ENCODE measurements at places on chromosomes 3 and 15.

DNA sequence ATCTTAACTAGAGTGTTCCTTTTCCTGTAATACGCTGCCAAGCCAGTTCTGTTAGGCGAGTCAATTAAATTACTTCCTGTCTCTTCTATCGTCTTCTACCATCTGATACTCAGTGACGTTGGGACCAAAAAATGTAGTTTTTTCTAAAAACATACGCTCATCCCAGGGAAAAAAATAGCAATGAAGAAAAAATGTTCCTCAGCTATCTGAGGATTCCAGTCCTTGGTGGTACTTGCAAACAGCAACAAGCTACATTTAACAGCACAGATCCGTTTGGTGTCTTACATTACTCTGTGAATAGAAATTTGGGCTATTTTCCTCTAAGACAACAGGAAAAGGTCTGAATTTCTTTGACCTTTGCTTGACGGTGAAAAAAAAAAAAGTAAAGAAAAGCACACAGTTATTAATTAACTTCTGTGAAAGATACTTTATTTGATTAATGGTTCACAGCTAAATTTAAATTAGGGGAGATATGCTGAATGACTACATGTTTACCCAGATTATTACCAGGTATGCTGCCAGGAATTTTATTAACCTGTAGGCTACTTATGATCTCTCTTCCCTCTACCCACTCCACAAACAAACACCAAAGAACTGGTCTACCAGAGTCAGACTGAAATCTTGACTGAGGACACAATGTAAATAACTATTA lies 254.4 kb upstream of the ZPLD1 start:
- DNase-seq, result peak; percentile 98

GRCh38 chr3:48950051-48950450 lies 31.4 kb downstream of the ARIH2 start:
- no peak for DNase-seq

- DNase-seq, result no peak
Measured at GRCh38 chr3:16589867-16590624, 15.2 kb downstream of the DAZL start.

DNA sequence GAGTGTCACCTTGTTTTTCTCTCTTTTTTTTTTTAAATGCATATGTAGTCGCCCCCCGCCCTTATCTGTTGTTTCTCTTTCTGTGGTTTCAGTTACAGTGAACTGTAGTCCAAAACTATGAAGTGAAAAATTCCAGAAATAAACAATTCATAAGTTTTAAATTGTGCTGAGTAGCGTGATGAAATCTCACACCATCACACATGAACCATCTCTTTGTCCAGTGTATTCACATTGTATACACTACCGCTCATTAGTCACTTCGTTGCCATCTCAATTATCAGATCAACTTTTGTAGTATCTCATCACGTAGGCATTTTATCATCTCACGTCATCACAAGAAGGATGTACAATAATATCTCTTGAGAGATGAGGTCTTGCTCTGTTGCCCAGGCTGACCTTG lies 62.5 kb upstream of the MLF1 start:
- DNase-seq, result peak; percentile 96

DNA sequence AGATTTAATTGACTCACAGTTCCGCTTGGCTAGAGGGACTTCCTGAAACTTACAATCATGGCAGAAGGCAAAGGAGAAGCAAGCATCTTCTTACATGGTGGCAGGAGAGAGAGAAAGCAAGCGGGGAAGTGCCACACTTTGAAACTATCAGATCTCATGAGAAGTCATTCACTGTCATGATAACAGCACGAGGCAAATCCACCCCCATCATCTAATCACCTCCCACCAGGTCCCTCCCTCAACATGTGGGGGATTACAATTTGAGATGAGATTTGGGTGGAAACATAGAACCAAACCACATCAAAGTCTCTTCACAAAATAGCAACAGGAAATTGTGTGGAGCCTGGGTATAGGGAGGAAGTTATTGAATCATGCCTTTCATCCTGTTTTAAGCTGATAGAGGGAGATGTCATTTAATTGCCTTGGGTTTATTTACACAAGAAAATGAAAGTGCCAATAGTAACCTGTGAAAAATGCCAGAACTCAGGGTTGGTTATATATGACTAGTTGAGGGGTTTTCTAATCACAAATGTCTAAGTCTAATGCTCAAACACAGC lies 624.8 kb upstream of the LMCD1 start:
- no peak for DNase-seq

GRCh38 chr3:13574798-13575451 lies 26.0 kb downstream of the FBLN2 start:
- DNase-seq, result peak; percentile 68

GRCh38 chr3:150759947-150760346 lies 3.0 kb downstream of the SIAH2 start:
- DNase-seq, result no peak

GRCh38 chr3:85632921-85633320 lies 674.1 kb downstream of the CADM2 start:
- no peak for DNase-seq

DNA sequence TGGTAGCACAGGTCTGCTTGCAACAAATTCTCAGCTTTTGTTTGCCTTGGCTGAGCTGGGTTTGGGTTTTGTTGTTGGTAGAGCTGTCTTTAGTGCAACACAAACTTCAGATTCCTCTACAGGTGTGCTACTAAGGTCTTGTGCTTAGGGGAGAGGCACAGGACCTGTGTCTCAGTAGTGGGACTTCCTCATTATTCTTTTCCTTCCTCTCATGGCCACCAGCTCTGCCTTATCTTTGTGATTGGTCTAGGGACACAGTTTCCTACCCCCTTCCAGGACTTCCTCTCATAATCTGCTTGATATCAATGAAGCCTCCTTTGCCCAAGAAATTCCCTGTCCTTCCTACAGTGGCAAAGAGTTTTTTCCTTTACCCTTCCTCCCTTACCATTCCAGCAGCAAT lies 24.9 kb upstream of the DNAAF4 start:
- DNase-seq, result no peak

- DNase-seq, result no peak
Measured at GRCh38 chr15:90210593-90210992, 9.5 kb downstream of the SEMA4B start.

Data from trophoblast cell (in vitro differentiated cells and primary cell).